ENCODE measurements at places on chromosomes 7 and 10.

DNA sequence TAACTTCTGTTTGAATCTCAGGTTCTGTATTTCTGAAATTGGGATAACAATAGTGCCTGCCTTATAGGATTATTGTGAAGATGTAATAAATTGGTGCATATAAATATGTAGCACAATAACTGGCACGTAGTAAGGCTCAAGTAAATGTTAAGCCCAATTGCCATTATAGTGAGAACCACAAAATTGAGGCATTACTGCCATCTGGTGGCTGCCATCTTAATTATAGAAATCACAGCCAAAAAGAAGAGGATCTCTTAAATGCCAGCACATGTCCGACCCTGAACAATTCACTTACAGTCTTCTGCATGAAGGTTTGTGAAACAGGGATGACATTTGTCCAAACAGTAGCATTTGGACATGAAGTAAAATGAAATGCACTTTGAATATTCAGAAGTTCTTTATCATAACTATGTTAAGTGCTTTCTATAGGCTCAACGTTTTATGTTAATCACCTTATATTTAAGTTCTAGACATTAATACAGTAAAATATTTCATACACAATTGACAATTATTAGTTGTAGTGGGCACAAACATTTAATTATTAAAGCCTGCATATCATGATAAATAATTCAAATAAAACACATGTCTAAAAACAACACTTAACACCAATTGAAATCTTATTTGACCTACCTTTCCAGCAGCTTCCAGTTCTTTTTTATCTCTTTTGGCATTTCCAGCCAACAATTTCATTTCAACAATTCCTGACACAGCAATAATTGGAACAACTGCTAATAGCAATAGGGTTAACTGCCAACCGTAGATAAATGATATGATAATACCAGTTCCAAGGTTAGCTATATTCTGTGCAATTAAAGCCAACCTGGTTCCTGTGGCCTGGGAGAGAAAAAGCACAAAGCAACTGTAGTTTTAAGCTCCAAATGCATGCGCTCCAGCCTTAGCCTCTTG is 58.5 kb downstream of the ABCB4 start:
- DNase-seq: peak; percentile 60

DNA sequence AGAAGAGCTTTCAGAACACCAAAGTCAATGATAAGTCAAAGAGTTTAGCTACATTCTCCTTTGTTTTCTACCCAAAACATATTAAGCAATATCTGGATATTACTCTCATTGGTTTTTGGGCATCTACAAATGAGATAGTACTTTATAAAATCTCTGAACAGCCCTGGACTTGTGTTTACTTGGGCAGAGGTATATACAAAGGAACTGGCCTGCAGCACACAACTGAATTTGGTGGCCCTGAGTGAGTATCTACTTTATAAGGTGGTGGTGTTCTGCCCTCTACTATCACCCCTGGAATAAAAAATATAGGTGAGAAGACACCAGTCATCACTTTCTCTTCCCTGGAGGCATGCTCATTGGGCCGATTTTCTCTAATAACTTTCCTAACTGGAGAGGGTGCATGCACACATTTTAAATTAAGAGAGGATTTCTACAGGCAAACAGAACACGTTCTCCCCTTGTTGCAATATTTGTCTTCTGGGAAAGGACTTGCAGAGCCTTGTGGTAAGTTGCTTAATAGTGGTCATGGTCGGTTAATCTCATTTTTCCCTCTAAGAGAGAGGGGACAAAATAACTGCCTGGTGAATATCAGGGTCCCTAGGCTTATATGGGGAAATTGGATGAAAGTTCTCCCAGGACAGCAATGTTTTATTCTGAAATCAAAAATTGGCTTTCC is 41.1 kb downstream of the OTUD1 start:
- DNase-seq: no peak

- DNase-seq: no peak
These were observed 18.3 kb downstream of the CALHM2 start for GRCh38 chr10:103433858-103434257.

GRCh38 chr7:152486968-152487367 is 51.2 kb upstream of the KMT2C start:
- DNase-seq: no peak

All from T1000 (cell line).